NCI-H510A (cell line): ENCODE measurements at places on chromosomes 12 and 14.

GRCh38 chr12:56661979-56662638, 16.3 kb upstream of the ATP5F1B start:
- no peak for DNase-seq

DNA sequence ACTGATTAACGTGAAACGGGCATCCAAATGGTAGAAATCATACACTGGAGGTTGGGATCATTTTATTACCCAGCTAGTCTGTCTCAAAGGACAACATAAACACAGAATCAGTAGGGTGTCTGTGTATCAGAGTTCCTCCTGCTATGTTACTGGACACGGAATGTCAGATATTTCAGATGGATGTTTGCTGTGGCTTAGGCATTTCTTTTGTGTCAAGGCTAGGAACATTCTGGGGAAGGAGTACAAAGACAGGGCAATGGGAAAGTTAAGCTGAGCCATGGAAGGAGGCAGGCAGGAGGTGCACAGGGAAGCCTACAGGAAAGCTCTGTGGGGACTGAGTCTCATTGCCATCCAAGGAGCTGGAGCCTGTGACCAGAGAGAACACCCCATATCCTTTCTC, 254.6 kb downstream of the C12orf75 start:
- no peak for DNase-seq

GRCh38 chr12:121918679-121919038, 267 bp downstream of the CFAP251 start:
- DNase-seq, result no peak

- no peak for DNase-seq
These were observed 27.2 kb upstream of the PPP2R5C start for GRCh38 chr14:101734246-101734847.

GRCh38 chr12:50157259-50157658, 9.9 kb downstream of the CERS5 start:
- no peak for DNase-seq

DNA sequence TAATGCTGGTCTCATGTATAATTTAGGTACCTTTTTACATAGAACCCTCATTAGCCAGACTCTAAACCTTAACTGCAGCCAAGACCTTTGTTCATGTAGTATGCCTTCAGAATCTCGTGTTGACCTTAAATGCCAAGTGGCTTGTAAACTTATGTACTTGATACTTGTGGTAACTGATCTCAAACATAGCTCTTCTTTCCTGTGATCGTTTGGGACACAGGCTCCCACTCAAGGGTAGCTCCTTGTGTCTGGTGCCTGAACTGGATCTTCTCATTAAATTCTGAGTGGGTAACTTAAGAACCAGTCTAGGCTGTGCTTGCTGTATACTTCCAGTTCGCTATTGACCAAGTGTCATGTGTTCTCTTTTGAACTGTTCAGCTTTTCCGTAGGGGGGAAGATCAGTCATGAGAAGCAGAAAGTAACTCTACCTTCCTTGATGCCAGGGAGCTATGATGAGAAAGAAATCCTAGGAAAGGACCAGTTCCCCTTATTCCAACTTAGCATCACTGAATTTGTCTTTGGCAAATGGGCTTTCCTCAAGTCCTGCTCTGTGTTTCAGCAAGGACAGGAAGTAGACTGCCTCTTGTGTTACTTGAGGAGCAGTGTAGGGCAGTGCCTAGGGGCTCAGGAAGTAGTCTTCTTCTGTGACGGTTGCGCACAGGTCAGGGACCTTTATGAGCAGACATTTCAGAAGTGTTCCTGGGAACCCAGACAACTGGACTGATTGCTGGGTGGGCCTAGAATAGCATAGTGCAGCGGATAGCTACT, 2.5 kb downstream of the LGALS3 start:
- no peak for DNase-seq

- DNase-seq, result no peak
These were observed 17.0 kb upstream of the BCL7A start for GRCh38 chr12:122004633-122005071.

DNA sequence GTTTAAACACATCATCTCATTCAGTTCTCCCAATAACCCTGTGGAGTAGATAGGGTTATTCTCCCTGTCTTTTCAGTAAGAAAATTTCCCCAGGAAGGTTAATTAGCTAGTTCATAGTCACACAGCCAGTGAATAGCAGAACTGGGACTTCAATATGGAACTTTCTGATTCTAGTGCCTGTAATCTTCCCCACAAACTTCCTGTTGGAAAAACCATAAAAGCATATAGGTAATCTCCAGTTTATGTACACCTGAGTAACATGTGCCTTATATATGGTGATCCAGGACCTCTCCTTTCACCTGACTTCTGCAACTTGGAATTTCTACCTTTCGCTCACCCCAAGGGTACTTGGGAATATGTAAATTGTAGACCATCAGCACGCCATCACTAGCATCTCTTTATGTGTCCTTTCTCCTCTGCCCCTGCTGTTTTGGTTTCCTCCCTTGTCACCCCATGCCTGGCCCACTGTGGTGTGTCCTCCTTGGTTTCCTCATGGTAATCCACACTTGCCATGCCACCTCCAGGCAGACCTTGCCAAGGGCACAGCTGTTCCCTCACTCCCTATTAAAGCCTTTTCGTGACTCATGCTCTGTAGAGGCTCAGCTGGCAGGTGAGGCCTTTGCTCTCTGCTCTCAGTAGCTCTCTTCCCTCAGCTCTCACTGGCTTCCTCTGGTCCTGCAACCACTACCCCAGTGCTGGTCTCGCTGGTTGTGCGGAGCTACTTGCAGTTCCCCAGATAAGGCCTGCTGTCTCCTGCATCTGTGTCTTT, 16.7 kb downstream of the TBC1D30 start:
- no peak for DNase-seq

DNA sequence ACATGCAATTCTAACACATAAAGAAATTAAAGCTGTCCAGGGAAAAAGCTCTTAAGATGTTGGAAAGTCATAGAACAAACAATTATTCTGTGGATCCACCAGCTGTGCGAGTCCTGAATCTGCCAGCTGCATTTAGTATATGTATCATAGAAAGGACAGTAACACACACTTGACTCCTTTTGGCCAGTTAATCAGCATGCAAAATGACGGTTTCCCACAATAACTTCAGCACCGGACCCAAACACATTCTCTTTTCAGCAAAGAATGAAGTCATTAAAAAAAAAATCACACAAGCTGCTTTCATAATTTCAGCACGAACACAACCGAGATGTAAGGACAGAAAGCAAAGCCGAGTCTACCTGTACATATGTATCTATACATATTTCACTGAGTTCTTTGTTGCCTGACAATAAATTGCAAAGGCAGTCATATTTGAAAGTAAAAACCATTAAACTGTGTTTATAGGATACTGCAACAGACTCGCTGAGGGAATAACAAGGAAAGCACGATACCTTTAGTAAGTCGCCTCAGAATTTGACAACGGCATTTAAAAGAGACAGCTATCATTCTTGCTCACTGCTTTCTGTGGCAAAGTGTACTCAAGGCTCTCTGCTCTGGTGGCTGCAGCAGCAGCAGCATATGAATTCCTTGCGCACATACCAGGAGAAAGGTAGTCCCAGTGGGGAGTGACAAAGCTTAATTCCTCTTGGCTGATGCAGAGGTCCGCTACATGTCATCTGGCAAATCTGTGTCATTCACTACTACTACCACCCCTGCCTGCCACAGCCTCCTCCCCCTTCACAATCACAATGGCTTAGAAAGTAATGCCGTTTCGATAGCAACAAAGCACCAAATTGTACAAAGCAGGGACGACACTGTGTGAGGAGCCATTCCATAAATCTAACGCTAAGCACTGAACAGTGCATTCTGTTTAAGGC, at the start of gene GRIP1:
GRIP1 (minus strand) TSS at position 739 of the 938 bp plus-strand sequence; CDS start at position 567, 172 bp downstream.
- DNase-seq, result no peak

GRCh38 chr12:130201037-130201436, 38.8 kb downstream of the FZD10 start:
- DNase-seq, result no peak

GRCh38 chr12:124085419-124086296, 112.6 kb downstream of the ZNF664 start:
- no peak for DNase-seq

DNA sequence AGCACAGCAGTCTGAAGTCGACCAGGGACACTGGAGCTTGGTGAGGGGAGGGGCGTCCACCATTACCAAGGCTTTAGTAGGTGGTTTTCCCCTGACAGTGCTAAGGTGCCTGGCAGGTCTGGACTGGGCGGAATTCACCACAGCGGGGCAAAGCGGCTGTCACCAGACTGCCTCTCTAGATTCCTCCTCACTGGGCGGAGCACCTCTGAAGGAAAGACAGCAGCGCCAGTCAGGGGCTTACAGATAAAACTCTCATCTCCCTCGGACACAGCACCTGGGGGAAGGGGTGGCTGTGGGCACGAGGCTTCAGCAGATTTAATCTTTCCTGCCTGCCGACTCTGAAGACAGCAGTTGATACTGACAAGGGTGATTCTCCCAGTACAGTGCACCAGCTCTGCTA, 39.1 kb downstream of the DDHD1 start:
- no peak for DNase-seq

- no peak for DNase-seq
These were observed 105.5 kb downstream of the SYT1 start for GRCh38 chr12:78970041-78970440.

GRCh38 chr14:24156840-24157239, 4.2 kb upstream of the IRF9 start:
- no peak for DNase-seq

DNA sequence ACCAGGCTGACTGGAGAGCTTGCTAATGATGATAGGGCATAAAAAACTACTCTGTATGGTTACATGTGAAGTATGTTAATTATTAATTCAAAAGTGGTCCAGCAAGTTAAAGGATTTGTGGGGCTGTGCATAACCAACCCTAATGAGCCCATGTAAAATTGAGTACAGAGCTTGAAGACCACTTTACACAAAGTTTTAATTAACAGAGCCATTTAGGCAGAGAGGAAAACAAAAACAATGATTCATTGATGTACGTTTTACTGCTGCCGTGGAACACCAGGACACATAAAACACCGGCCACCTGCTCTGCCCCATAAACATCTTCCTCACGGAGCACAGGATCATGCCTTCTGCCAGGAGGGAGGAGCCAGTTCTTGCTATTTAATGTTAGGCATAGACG, 83.5 kb downstream of the RIMBP2 start:
- peak; percentile 36 for DNase-seq

GRCh38 chr12:107732365-107732764, 28.6 kb downstream of the PRDM4 start:
- no peak for DNase-seq

- DNase-seq, result no peak
These were observed 33.5 kb downstream of the UNC79 start for GRCh38 chr14:93464271-93464670.

DNA sequence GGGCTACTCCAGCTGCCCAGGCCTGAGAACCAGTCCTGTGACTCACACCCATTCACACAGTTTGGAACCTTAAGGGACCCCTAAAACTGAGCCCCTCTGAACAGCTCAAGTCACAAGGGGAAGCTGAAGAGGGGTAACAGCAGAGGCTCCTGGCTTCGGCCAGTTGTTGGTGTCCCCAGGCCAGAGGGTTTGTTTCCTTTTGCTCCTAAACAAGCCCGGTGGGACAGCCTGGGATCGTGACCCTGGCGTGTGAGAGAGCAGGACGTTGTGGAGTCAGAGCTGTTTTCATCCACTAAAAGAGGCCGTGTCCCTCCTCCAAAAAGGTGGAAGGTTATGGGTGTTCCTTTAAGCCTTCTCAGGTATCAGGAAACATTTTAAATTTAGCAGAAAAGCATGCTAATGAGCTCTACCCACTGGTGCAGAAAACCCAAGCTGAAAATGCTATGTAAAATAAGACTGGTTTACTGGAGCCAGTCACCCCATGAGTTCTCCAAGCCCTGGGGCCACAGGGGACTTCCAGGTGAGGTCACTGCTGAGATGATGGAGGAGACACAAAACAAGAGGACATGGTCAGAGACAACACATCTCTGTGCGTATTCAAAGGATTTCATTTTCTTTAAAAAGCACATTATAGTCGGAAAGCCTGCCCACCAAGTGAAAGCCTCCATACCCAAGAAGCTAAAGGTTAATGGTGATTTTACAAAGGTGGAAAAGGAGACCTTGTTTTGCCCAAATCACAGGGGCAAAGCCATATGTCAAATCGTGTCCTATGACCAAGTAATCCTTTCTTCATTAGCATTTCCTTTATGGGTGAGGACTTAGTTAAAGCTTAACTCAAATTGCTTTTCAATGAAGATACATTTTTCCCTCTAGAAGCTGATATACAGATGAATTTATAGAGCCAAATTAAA, 14.1 kb downstream of the PRKAB1 start:
- no peak for DNase-seq

DNA sequence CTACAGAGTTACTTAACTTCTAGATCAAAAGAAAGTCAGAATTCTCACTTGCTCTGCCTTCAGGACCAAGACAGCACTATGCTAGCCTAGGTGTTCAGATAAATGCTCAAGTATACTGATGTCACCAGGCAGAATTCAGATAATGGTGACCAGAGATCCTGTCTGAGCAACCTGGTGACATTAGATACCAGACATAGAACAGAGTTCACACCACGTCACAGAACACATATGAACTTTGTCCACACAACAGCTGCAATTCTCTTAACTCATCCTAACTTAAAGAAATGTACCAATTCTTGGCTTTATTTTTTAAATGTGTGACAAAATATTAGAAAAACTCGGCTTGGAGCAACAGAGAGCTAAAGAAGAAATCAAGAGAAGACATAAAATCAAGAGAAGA, 58.1 kb downstream of the GCH1 start:
- no peak for DNase-seq

GRCh38 chr14:38929416-38929815, 173.6 kb downstream of the SEC23A start:
- DNase-seq, result no peak

DNA sequence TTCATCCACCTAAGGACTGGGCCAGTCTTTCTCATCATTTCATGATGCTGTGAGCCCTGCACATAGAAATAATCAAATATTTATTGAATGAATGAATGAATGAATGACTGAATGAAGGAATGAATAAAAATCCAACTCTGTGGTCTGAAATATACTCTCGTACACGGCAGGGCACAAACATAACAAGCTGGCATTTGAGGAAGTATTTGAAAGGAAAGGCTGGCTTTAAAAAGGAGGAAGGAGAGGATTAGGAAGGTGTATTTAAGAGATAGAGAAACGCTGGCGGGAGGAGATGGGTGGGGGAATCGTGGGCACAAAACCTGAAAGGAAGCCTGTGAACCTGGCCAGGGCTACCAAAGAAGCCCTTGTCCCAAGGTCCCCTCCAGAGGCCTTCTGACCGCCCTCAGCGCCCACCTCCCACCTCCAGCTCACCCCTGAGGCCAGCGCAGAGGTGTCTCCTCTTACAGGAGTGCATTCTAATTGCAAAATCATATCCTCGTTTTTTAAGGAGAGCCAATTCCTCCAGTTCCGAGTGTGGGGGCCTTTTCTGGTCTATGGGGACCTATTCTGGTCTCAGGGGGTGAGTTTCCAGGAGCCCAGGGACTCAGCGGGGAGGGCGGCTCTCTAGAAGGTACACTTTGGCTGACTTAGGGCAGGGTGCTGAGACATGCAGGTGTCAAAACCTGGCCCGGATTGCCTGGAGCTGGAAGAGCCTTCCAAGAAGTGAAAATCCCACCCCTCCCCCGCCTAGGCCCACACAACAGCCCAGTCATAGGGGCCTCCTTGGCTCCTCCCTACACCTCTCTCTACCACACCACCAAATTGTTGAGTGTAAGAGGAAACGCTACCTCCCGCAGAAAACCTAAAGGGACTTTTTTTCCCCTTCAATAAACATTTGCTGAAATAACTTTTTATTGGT, 8.7 kb upstream of the JDP2 start:
- peak; percentile 24 for DNase-seq
